GM12892 (cell line): ENCODE measurements at places on chromosomes 16 and 17.

DNA sequence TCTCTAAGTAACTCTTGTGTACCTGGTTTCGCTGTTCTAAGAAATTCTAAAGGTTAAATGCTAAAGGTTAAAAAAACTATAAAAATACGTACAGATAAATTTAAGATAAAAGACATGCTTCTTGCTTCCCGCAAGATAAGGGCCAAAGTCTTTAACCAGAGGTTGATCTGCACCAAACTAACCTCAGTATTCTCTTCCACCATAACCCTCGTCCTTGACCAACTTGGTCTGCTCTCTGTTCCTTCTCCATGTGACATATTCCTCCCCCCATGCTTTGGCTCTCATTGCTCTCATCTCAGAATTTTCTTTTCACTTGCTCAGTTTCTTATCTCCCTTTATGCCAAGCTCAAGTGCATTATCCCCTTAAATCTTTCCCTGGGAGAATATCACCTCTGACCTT is 330.5 kb upstream of the ZFHX3 start:
- no peak for DNase-seq

DNA sequence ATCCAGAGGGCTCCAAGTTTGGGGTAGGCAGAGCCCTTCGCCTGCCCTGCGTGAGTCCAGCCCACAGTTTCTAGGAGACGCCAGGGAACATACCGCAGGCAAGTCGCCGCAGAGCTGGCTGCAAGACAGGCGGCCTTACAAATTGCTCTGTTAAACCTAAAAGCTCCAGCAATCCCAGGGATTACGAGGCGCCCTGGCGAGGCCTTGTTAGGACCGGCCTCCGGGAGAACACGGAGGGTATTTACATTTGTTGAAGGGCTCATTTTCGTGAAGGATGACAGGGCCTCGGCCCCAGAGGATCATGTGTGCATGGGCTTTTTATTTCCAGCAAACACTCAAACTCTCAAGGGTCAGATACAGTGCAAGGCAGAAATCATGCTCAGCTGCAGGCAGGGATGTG is 77.6 kb upstream of the FOXF1 start:
- no peak for DNase-seq

GRCh38 chr16:72917051-72917450 is 130.9 kb downstream of the ZFHX3 start:
- DNase-seq = no peak

GRCh38 chr16:66605979-66606751 is 1.7 kb downstream of the CMTM3 start:
- no peak for DNase-seq

DNA sequence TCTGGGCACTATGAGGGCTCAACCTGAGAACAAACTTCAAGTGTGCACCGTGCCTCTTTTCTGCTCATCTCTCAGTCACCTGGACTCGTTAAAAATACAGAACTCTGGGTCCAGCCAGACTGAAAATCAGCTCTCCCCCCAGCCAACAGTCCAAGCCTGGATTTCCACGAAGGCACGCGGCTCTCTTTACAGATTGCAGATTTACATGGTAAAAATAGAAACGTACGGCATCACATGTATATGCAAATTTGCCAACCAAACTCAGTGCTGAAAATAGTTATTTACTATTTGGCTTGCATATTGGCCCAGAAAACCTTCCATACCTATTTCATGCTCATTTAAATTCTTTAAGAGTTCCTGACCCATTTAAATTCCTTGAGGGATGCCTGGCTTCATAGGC is 315.8 kb downstream of the MAF start:
- no peak for DNase-seq

GRCh38 chr16:80940069-80940856 is 66.4 kb downstream of the CMC2 start:
- no peak for DNase-seq

- no peak for DNase-seq
Measured at GRCh38 chr17:13749891-13750235, 148.1 kb upstream of the HS3ST3A1 start.

DNA sequence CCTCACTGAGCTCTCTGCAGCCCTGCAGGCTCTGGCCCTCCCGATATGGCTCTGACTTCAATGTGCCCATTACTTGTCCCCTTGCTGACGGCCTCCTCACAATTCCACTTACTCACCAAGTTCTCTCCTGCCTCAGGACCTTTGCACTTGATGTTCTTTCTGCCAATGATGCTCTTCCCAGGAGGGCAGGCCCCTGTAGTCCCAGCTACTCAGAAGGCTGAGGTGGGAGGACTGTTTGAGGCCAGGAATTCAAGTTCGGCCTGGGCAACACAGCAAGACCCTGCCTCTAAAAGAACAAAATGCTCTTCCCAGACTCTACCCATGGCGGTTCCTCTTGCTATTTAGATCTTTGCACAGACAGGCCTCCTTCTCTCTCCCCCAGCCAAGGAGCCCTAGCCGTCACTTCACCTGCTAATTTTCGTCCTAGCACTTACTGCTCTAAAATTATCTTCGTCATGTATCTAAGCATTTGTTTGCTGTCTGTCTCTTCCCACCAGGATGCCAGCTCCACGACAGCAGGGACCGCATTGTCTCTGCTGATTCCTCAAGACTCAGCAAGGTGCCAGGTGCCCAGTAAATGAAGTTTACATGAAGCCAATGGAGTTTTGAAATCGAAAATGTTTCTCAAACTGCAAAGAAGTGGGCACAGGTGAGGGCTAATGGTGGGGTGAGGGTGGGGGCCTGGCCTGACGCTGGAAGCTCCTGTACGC is 626 bp upstream of the RAI1 start:
- no peak for DNase-seq

DNA sequence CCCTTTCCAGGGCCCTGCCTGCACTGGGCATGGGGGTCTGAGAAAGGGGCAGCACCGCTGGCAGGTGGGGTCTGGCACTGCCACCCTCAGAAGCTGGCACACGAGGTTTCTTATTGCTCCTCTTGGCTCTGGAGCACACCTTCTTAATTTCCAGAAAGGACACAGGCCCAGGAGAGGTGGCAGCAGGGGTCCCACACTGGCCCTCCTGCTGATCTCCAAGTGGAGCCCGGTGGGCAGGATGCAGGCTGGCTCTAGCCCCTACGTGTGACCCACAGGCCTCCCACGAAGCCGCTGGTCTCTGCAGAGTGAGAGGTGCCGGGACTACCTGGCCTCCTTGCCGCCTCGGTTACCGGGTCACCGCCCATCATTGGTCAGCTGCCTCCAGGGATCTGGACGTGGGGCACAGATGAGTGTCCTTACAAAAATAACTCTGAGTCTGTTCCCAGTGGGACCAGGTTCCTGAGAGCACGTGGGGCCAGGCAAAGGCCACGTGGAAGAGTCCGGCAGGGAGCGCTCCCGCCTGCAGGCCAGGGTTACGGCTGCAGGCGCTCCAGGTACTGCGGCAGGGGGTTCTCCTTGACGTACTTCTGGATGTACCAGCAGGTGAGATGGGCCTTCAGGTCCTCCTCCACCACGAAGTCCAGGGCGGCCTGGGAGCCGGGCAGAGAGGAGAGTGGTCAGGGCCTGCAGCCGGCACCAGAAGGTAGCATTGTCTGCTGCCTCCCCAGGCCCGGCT is 10.3 kb downstream of the NATD1 start:
- no peak for DNase-seq

- DNase-seq = no peak
Measured at GRCh38 chr17:63086483-63087185, 120.6 kb downstream of the TANC2 start.

DNA sequence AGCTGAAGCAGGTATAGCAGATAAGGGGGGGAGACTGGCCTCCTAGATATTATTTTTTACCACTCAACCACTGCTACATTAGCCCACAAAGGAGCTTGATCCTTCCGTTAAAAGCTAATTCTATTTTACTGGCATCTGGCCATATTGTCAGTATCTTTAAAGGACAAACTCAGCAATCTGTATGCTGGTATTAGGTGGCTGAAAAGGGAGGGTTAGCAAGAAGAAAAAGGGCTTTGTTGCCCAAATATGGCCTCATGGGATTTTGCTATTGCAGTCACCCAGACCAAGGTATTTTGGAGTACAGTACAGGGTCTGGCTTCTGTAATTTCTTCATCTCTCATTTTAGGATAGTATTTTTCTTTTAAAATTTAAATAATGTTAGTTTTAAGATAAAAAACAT is 14.4 kb downstream of the RFWD3 start:
- DNase-seq = no peak

GRCh38 chr16:10558746-10559641 is 21.4 kb downstream of the EMP2 start:
- no peak for DNase-seq

GRCh38 chr16:50469744-50470321 is 78.4 kb upstream of the NKD1 start:
- no peak for DNase-seq

GRCh38 chr17:14372461-14372860 is 71.6 kb downstream of the HS3ST3B1 start:
- no peak for DNase-seq

DNA sequence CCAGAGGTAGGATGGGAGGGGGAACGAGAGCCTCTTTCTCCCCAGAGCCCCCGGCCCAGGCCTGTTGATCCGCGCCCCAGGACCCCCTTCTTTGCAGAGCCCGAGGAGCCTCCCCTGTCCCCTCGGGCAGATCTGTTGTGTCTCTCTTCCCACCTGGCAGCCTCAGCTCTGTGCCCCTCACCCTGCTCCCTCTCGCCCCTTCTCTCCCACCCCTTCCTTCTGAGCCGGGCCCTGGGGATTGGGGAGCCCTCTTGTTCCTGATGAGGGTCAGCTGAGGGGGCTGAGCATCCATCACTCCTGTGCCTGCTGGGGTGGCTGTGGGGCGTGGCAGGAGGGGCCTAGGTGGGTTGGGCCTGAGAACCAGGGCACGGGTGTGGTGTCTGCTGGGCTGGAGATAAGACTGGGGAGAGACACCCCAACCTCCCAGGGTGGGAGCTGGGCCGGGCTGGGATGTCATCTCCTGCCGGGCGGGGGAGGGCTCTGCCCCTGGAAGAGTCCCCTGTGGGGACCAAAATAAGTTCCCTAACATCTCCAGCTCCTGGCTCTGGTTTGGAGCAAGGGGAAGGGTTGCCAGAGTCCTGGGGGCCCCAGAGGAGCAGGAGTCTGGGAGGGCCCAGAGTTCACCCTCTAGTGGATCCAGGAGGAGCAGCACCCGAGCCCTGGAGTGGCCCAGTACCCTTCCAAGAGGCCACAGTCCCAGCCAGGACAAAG is 65.4 kb downstream of the MRC2 start:
- DNase-seq = no peak

- no peak for DNase-seq
Measured at GRCh38 chr17:80166446-80166845, 3.4 kb upstream of the CARD14 start.

GRCh38 chr17:73510981-73511718 is 133.1 kb downstream of the SDK2 start:
- no peak for DNase-seq

DNA sequence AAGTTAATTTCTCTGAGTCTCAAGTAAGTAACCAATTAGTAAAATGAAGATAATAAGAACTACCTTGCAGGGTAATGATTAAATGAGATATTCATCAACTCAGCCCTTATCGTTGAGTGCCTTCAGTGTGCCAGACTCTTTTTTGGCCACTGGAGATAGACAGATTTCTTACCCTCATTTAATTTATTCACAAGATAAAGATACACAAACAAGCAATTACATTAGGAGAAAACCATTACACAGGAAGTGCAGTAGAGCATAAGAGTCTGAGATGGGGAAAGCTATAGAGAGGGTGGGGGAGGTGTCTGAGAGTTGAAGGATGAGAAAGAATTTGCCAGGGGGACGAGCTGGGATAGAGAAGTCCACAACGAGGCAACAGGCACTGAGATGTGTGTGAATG is 72.5 kb upstream of the BCAR1 start:
- no peak for DNase-seq

GRCh38 chr16:2782583-2783351 is 4.6 kb downstream of the PRSS33 start:
- DNase-seq = no peak

DNA sequence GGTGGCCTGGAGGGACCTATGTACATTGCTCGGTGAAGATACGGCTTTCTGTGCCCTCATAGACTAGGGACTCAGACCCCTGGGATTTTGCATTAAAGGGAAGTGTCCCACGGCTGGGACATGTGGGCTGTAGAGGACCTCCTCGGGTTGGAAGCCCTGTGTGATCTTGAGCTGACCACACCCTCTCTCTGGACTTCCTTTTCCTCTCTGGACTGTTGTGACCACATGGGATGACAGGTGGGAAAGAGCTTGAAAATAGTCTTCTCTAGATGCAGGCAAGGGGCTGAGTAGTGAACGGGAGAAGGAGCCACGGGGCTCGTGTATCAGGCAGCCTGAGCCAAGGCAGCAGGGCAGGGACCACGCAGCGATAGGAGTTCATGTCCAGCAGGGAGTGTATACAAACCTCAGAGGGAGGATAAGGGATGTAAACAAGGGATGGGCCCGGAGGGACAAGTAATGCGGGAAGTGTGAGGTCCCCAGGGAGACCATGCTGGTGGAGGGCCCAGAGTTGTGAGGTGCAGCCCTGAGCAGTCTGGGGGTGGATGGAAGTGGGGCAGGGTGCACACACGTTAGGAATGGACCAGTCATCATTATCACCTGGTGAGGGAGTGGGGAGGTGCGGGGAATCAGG is 4.5 kb upstream of the SLC4A1 start:
- DNase-seq = no peak

DNA sequence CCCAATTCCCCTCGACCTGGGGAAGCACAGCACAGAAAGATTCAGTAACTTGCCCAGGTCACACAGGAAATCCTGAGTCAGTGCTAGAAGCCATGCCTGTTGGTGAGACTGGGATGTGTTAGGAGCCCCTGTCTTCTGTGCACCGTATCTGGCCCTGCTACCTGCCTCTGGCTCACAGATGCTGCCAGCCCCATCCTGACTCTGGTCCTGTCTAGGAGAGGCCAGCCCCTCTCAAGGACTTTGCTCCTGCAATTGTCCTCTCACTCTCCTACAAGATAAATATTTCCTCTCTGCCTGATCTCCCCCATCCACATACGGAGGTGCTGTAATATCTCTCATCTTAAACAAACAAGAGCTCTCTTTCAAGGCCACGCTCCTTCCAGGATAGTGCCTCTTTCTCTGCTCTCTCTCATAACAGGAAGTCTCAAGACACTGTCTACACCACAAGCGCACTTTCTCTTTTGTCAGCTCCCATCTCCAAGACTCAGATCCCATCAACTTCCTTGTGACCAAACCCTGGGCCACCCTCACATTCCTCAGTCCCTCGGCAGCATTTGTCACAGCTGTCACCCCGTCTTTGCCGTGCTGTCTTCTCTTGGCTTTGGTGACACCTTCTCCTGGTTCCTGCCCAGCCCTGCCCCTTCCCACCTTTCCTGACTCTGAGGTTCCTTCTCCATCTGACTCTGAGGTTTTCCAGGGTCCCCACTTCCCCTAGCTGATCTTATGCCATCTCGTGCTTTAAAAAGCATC is 1.9 kb downstream of the SLC13A2 start:
- DNase-seq = no peak

DNA sequence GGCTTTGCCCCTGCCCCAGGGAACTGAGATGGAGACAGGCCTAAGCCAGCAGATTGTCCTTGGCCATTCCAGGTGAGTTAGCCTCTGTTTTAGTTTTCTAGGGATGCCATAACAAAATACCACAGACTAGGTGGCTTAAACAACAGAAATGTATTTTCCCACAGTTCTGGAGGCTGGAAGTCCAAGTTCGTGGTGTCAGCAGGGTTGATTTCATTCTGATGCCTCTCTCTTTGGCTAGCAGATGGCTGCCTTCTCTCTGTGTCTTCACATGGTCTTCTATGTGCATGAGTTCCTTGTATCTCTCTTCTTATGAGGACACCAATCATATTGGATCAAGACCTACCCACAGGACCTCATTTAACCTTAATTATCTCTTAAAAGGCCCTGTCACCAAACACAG is 12.8 kb downstream of the FAM20A start:
- no peak for DNase-seq
